ENCODE measurements at places on chromosomes 2 and 18. TPM values are rescaled to one million over a fixed set of nuclear protein-coding genes. Genes with fewer than 3 reads are reported as not detected.
A peak's percentile ranks its signal among the peaks of the same experiment; 100 is the strongest.

DNA sequence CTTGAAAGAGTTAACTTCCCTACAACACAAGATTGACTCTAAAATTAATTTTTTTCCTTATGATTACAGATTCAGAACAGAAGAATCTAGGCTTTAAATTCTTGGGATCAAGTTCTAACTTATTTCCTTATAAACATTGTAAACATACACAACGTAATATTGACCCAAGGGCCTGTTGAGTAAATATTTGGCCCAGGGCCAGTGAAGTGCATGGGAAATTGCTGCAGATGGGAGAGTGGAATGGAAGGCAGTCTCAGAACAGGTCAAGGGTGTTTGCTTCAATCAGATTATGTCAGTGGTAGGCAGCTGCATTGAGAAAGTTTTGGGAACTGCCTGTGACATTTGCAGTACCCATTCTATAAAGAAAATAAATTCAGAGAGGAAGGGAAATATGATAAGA lies 137.6 kb downstream of the MYO1B start:
- DNase-seq, result no peak

- no peak for DNase-seq
Measured at GRCh38 chr18:13568443-13569392, 157.6 kb downstream of the FAM210A start.

DNA sequence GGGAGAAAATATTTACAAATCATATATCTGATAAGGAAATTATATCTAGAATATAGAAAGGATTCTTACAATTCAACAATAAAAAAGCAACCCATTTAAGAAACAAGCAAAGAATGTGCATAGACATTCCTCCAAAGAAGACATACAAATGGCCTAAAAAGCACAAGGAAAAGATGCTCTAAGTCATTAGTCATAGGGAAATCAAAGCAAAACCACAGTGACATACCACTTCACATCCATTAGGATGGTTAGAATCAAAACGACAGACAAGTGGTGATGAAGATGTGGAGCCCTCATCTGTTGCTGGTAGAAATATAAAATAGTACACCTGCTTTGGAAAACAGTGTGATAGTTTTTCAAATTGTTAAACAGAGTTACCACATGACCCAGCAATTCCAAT lies 48.2 kb downstream of the MAPRE2 start:
- DNase-seq, result no peak

The INPP1 gene
- 3.0 TPM for total RNA-seq

DNA sequence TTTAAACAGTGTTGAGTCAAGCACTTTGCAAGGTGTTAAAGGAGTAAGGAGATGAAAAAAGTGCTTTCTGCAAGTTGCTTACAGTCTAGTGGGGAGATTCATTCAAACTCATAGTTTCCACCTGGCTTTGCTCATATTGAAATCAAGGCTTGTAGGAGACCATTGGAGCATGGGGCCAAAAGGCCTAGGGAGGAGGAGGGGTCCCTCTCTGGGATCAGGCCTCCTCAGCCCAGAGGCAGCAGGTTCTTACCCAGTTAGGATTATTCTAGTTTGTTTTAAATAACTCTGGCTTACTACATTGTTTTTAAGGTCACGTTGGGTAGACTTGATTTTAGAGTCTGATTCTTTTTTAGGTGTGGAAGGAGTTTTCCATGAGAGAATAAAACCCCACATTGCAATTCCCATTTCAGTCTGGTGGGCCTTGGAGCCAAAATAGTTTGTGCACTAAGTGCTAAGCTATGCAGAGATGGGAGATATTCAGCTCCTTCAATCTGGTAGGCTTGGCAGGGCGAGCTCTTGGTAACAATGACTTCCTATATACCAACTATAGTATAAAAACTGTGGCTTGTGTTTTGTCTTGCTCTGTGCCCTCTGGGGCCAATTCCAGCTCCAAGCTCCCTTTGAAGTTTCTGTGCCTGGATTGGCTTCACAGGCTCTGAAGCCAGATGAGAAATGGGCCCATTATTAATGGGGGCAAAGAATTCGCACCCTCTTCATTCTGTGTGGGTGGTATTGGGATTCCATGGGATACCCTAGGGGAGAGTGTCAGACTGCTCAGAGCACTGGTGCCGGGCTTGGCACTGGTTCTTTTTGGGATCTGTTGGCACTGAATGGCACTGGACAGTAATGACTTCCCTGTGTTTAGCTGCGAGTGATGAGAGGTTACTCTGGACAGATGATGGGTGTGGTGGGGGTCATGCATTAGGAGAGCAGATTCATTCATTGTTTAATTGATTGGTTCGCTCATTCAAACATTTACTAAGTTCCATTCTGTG lies 301.1 kb downstream of the MYCN start:
- no peak for DNase-seq

GRCh38 chr2:32523686-32524085 lies 104.2 kb upstream of the TTC27 start:
- no peak for DNase-seq

The COL4A3 gene
- total RNA-seq, result 0.34 TPM

DNA sequence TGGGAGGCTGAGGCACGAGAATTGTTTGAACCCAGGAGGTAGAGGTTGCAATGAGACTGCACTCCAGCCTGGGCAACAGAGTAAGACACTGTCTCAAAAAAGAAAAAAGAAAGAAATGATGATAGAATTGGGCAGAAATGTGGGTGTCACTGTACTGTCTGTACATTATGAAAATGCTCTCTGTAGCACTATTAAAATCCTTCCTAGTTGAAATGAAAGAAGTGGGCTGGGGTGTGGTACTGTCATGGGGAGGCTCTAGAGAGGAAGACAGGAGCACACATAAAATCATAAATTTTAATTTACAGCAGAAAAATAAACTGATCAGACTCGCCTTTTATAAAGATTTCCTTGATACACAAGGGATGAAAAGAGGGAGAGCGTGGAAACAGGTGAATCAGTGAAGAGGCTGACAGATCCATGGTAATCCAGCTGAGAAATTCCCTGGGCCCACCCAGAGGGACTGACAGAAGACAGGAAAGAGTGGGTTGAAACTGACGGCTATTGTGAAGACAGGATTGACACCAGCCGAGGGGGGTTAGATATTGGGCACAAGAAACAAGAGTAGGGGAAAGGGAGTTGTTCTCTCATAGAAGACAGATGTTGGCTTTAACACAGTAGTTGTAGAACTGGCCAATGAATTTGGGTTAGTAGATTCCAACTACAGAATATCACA lies 96.4 kb upstream of the ATL2 start:
- no peak for DNase-seq

The MC2R gene
- total RNA-seq, result not detected

- DNase-seq, result no peak
Measured at GRCh38 chr18:22691946-22692710, 241.0 kb upstream of the RBBP8 start.

- no peak for DNase-seq
Measured at GRCh38 chr18:72762515-72763122, 105.2 kb downstream of the NETO1 start.

The AUP1 gene
- total RNA-seq, result 82.7 TPM

GRCh38 chr2:64859312-64860212 lies 129.6 kb upstream of the SLC1A4 start:
- peak; percentile 68 for DNase-seq

The TBR1 gene
- not detected for total RNA-seq

The MAL gene
- not detected for total RNA-seq

The UCN gene
- total RNA-seq, result not detected

DNA sequence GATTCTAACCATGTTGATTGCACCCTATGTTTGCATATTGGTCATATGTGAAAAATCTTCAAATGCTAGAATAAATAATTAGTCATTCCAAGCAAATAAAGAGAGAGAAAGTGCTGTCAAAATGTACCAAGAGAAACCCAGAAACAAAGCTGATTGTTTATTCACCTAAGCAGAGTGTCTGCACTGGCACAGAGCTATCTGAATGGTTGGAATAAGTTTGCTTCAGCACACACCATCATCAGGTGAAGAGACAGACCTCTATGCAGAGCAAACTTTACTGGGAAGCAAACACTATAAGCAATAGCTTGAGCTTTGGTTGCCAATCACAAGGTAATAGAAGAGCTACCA lies 25.4 kb downstream of the DSG4 start:
- no peak for DNase-seq

The CIB4 gene
- total RNA-seq, result not detected

- no peak for DNase-seq
Measured at GRCh38 chr2:103960951-103961350, 893.0 kb upstream of the POU3F3 start.

The DHRS9 gene
- not detected for total RNA-seq

DNA sequence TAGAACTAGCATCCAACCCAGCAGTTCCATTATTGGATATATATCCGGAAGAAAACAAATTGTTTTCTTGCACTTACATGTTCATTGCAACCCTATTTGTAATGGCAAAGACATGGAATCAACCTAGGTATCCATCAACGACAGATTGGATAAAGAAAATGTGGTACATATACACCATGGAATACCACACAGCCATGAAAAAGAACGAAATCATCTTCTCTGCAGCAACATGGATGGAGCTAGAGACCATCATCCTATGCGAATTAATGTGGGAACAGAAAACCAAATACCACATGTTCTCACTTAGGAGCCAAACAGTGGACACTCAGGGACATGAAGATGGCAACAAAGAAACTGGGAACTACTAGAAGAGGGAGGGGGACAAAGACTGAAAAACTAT lies 352.7 kb downstream of the CDH2 start:
- DNase-seq, result no peak

DNA sequence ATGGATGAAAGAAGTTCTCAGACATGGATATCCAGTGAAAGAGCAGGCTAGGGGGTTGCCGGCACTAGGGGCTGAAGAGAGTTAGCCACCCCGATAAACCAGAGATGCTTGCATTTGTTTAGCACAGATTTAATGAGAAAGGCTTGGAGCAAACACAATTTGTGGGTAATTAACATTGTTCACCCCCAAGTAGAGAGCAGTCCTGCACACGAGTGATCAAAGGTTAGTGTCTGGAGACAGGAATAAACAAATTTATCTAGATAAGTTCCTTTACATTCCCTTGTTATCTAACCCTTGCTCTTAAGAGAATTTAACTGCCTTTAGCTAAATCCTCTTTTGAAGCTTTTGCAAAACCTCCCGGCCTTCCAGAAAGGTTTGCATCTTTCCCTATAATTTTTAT lies 23.9 kb downstream of the HTR2B start:
- DNase-seq, result no peak

The ANKRD23 gene
- total RNA-seq, result 3.5 TPM

DNA sequence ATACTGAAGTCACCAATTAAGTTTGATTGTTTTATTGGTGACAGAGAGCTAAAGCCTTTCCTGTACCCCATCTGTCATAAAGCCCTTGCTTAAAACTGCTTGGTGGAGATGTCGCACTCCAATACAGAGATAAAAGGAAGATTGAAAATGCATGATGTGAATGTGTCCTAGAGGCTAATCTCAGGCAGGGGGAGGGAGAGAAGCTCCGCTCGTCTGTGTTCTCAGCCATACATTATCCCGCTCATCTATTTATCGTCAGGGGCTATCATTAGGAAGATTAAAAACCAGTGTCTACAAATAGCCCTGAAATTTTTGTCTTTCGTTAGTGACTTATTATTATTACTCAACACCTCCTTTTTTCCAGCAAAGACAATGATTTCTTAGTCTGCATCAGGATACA lies 110.3 kb downstream of the CMPK2 start:
- no peak for DNase-seq

DNA sequence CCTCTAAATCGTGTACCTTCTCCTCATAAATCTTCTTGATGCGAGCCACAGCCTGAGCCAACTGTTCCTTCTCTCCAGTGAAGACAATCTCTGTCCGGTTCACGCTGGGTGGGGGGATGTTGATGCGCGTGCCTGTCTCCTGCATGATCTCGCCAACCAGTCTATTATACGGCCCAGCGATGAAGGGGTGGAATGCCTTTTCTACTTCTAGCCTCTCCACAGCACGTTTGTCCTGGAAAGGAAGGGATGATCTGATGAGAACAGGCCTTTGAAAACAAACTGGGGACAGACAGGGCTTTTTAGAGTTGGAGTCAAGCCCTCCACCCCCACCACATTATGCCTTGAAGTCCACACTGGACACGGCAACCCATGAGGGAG lies 59.3 kb downstream of the HDLBP start:
- DNase-seq, result no peak

GRCh38 chr2:128090575-128090944 lies 440 bp upstream of the UGGT1 start:
- no peak for DNase-seq

DNA sequence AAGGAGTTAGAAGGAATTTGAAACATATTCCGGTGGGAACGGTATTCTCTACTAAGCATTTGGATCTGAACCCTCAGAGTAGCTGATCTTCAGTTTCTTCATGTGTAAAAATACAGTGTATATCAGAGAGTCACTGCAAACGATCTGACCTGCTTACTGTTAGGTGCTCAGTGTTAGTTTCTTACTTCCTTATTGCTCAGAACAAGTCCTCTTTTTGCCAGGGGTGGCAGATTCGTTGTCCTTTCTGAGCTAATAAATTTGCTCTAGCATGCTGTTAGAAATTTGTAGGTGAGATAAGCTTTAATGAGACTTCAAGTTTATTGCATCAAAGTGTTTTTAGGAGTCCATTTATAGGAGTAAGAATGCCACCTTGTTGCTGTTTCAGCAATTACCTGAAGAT lies 15.8 kb downstream of the PLEKHA3 start:
- no peak for DNase-seq

DNA sequence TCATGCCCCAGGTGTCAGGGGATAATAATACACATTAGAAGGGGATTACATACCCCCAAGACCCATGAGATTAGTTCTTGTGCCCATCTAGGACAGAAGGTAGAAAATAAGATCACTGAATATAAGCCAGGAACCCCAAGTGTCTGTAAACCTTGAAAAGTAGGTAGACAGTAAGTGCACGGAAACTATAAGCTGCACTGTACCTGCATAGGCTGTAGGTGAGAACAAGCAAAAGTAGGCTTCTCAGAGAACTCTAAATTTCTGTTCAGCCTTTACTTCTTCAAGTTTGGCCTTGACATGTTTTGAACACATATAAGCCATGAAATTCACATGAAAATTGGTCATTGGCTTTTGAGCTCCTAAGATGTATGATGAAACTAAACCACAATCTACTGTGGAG lies 113.0 kb upstream of the FSIP2 start:
- DNase-seq, result no peak

- no peak for DNase-seq
Measured at GRCh38 chr2:62300925-62301324, 105.0 kb downstream of the B3GNT2 start.

The SKOR2 gene
- total RNA-seq, result 0.21 TPM

The POTEI gene
- 0.20 TPM for total RNA-seq

DNA sequence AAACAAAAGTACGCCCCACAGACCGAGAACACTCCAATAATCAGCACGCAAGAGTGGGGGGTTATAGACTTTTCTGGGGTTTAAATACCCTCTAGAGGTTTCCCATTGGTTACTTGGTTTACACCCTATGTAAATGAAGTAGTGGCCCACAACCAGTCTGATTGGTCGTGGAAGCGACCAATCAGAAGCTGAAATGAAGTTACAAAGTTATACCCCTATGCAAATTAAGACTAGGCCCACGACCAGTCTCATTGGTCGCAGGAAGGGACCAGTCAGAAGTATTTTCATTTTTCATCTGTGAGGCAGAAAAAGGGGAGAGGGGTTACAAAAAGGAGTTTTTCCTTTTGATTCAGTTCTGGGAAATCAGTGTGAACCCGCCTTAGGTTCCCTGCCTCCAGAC lies 55.3 kb upstream of the YWHAQ start:
- DNase-seq, result no peak

GRCh38 chr2:240481720-240482119 lies 46.3 kb downstream of the GPC1 start:
- DNase-seq, result no peak

All from H1 (cell line).